ENCODE measurements at places on chromosomes 12 and 14.

- no peak for DNase-seq
Observed at GRCh38 chr12:67043771-67044170, 225.4 kb upstream of the CAND1 start.

DNA sequence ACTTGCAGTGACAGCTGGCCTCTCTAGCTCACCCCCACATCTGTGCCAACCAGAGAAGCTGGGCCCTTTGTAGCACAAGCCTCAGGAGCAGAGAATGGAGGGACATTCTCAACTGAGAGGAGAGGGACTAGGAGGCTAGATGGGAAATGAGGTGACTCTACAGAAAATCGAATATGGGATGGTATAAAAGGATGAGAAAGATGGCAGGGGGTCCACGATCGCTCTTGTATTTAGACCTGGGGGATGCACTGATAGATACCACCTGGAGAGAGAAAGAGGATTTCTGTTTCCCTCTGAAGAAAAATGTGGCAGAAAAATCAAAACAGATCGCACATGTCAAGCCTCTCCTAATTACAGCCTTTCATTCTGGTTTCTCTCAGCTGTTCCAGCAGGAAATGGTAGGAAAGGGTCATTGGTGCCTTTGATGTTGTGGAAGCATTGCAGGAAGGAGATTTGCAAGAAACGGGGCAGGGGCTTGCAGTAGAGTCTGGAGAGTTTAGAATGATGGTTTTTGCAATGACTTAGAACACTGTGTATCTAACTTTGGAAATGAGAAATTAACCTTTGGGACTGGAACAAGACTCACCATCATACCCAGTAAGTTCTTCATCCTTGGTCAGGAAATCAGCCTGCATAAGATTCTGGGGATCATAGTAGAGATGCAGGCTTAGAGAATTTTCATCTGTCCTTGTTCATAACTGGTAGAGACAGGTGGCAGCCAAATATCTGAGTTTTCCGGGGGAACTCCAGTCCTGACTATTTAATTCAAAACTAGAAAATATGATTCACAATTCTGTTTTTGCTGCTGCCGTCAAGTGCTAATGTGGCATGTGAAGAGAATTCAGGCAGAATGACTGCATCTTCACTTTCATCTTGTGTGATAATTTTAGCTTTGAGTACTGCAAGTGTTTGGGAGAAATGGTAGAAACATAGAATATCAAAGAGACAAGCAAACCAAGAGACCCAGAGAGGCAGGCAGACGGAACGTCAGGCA lies 98.8 kb downstream of the DAD1 start:
- peak; percentile 56 for DNase-seq

DNA sequence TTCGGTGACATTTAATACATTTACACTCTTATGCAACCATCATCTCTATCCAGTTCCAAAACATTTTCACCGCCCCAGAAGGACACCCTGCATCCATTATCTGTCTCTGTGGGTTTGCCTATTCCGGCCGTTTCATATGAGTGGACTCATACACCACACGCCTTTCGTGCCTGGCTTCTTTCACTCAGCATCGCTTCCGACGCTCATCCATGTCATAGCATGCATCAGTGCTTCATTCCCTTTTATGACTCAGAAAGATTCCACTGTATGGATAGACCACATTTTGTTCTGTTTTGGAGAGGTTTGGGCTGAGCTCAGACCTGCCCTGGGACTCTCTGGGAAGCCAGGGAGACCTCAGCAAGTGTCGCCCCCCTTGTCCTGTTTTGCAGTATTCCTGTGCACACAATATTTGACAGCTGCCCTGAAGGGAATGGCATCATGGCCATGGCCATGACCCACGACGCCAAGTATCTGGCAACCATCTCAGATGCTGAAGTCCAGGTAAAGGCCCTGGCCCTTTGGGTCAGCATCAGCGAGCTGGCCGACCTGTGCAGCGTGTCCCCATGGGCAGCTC lies 23.8 kb downstream of the CFAP251 start:
- DNase-seq, result no peak

DNA sequence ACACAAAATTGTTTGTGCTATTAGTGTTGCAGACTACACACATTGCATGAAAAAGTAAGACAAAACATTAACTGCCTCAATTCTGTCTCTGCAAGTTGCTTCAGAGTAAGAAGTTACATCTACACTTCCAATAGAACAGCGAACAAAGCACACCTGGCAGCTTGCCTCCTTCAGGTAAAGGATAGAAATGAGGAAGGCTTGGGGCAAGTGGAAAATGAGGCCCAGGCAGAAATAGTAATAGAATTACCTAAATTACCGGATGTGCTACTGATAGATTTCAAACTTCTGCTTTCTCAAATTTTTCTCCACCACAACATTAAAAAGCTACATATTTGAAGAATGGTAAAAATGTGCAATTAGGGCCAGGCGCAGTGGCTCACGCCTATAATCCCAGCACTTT lies 37.7 kb downstream of the CCDC175 start:
- DNase-seq, result no peak

DNA sequence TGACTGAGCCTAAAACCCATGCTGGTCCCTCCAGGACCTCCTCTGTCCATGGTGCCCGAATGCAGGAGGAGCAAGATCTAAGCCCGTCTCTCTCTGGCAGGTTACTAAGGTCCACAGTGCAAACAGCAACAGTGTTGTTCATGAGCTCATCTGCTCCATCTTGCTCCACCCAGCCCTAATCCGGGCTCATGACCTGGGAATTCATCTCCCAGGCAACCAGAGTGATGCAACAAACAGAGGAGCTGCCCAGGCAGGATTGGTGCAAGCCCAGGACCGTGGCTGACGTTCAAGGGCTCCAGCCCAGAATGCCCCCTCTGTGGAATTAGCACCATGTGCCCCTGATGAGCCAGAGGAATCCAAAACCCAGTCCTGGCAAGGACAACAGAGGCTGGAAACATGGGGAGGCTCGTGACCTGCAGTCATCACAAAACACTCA lies 29.9 kb downstream of the HSPB8 start:
- DNase-seq, result peak; percentile 43

- no peak for DNase-seq
Observed at GRCh38 chr12:47864646-47865235, 40.1 kb downstream of the VDR start.

GRCh38 chr12:24948420-24948756 lies 513 bp downstream of the BCAT1 start:
- DNase-seq, result peak; percentile 38

DNA sequence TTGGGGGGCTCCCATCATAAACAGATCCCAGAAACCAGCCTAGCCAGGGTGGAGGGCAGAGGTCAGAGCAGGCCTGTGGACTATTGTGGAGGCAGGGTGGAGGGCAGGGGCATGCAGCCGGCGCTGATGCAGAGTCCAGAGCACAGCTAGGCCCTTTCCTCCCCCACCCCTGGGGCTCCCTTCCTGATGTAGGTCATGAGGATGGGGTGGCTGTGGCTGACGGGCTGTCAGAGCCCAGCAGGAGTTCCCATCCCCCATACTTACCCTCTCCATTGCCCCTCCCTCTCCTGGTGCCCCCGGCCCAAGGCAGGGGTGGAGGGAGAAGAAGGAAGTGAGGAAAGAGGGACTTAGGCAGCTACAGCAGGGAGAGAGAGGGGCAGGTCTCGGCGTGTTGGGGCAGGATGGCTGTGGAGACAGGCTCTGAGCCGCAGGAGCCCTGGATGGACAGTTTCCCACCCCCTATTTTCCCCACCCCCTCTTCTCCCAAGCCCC lies 5.7 kb upstream of the ZNF385A start:
- DNase-seq, result no peak

DNA sequence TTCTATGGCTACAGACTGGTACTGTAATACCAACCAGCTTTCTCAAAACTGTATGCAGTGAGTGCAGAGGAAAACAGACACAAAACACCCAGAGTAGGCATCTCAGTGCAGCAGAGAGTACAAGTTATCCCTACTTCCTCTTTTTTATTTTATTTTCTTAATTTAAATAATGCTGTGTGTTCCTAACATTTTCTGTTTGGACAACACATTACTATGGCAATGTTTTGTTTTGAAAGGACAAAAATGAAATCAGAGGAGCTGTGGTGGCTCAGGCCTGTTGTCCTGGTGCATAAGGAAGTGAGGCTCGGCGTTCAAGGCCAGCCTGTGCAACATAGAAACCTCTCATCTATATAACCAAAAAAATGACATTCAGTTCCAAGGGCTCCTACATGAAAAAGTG lies 33.7 kb upstream of the SELPLG start:
- no peak for DNase-seq

- DNase-seq, result no peak
Observed at GRCh38 chr14:53620317-53620716, 336.3 kb downstream of the BMP4 start.

DNA sequence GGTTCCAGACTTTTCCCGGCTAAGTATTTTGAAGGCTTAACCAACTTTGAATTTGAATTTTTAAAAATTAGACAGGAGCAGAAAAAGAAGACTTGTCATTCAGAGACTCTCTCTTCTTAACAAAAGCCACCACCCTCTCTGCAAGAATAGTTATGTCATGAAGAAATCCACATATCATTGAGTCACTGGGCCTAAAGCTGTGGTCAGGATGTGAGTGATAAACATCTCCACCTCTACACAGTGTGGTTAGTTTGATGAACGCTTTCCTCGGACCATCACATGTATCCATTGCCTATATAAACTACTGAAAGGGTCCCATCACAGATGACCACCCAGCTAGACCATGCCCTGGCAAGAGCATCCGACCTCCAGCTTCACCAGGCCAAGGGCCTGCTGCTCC lies 226.1 kb downstream of the KSR2 start:
- DNase-seq, result no peak

DNA sequence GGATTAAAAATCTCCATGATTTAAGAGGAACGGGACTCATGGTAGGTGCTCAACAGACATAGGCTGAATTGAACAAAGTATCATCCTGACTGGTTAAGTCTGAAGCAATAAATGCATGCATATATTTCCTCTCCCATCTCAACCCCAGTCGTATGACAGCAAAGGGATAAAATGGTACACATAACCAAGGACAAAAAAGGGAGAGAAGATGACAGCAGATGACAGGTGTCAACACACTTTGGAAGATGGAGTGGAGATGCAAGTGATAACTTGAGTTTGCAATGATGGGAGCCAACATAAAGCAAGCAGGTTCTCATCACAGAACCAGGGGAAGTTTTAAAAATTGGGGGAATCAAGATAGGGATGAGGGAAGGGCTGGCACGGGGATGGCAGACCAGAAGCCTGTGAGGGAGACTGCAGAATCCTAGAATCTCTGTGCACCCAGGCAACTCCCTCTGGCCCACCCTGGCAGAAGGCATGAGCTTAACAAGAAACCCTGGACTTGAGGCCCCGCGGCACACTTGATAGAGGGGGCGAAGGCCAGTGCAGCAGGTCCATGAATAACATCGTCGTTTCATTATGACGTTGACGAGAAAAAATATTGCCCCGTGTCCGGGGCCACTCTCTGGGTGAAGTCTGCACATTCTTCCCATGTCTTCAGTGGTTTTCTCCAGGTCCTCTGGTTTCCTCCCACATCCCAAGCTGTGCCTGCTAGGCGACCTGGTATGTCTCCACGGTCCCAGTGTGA lies 5.0 kb downstream of the C1RL start:
- no peak for DNase-seq

- DNase-seq, result no peak
Observed at GRCh38 chr12:18224745-18225144, 36.6 kb upstream of the PIK3C2G start.

- DNase-seq, result peak; percentile 95
Observed at GRCh38 chr12:56565510-56566101, 44.0 kb downstream of the RBMS2 start.

DNA sequence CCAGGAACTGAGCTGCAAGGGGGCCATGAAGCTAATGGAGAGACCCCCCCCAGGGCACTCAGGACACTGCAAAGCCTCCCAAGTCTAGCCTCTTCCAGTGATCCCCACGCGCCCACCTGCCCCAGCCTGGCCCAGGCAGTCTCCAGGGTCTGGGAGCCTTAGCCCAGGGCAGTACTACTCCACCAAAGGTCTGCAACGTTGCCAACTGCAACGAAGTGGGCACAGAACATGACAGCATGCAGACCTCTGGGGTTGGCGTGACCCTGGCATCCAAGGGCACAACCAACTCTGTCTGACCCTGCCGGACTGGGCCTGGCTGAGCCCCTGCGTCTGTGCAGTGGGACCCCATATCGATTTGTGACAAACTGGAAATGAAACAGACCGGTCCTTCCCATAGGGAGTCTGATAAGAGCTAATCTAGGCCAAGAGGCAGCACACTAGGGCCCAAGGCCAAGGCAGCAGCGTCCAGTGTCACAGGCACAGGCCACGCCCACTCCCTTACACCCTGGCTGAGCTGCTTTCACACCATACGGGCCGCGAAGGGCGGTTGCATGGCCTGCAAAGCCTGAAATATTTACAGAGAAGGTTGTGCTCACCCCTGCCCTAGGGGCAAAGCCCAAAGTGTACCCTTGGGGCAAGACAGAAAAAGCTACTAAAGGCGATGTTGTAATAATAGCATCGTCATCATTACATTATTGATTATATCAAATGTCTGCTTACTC lies 76.7 kb downstream of the NCOR2 start:
- DNase-seq, result no peak

DNA sequence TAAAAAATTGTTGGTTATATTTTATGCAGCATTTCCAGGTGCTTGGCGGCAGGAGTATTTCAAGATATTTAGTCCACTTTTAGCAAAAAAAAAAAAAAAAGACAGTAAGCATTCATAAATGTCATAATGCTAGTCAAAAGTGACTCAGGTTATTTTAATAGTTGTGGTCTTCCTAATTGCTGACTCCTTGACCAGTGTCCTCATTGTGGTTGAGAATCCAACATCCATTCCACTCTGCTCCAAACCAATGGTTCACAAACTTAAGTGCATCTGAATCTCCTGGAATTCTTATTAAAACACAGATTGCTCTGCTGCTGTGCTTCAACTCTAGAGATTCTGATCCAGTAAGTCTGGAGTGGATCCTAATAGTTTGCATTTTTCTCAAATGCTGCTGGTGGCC lies 71.4 kb downstream of the AKAP6 start:
- DNase-seq, result no peak

DNA sequence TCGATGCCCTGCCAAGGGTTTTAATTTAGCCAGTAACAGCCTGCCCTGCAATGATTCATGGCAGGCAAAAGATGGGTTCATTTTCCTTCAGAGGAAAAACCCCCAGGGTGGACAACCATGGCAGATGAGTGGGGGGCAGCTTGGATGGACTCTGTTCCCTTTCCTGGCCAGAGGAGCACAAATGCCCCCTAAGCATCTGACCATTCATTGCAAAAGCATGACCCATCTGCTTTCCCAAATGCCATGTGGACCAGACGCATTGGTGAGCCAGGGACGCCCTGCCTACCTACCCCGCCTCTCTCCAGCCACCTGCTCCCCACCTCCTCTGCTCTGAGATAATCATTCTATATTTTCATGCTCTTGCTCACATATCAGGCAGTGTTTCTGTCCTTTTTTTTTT lies 281.9 kb downstream of the DPF3 start:
- no peak for DNase-seq

DNA sequence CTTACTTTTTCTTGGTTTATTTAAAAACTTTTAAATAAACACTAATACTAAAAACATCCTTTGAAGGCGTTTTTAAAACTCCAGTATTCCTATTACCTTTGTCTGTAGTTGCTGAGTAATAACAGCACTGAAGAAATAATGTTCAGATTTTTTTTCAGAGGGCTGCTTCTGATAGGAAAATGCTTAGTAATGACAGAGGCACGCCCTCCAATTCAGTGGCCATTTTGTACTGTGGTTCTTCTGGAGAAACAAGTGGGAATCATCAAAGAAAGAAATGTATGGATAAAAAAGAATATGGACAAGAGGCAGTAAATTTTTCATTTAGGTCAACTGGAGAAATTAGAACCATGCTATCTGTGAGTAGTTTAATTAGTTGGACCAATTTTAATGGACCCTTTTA lies 13.6 kb downstream of the VEZT start:
- DNase-seq, result no peak

All from right lung (tissue), 10 donors.